ENCODE measurements at places on chromosomes 12 and 14.
A peak's percentile ranks its signal among the peaks of the same experiment; 100 is the strongest.

- DNase-seq: no peak
Measured at GRCh38 chr12:91741932-91742331, 403.7 kb downstream of the BTG1 start.

GRCh38 chr12:53677800-53678148 is 1.9 kb upstream of the ATP5MC2 start:
- no peak for DNase-seq

GRCh38 chr12:127127897-127128296 is 1139.1 kb upstream of the TMEM132C start:
- DNase-seq: no peak

GRCh38 chr12:6787309-6787708 is 2.0 kb upstream of the CD4 start:
- DNase-seq: no peak

DNA sequence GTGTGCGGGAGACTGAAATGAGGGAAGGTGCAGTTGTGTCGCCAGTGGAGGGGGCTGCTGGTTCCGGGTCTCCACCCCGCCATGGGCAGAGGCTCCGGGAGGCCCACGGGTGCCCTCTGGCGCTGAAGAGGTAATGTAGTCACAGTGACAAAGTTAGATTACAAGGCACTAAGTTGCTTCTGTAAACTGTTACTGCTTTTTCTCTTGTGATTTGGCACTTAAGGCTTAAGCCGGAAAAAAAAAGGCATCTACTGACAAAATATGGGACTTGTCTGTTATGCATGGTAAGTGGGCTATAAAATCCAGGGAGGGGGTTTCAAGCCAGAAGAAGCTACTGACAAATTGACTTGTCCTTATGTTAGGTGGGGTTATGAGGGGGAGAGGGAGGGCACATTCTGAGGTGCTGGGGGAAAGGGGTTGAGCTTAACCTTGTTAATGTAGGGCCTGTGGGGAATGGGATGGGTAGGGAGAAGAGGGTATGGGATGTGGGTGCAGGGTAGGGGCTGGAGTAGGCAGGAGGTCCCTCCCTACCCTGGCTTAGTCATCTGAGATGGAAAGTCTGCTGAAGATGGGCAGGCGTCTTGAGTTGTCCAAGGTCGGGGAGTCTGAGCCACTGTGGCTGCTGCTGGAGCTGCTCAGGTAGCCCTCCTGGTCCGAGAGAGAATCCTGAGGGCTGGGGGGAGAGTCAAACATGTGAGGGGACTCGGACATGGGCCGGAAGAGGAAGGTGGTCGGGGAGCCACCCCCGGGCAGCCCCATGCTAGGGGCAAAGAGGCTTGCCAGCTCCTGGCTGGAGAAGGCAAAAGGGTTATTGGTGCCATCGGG is 3.7 kb downstream of the ZFP36L1 start:
- peak; percentile 79 for DNase-seq

DNA sequence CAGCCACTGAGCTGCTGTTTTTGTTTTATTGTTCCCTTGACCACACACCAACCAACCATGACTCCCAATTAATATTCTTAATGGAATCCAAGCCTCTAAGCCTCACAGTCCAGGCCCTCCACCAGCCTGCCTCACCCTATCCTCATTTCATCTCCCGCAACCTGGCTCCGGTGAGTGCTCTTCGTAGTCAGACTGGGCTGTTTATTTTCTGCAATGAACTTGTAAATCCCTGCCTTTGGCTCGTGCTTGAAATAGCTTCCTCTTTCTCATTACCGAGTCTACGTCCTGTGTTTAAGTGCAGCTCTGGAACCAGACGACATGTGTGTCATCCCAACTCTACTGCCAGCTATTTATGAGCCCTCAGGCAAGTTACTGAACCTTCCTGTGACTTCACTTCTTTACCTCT is 12.4 kb upstream of the ETFBKMT start:
- no peak for DNase-seq

- DNase-seq: no peak
Measured at GRCh38 chr14:103594265-103594664, 31.5 kb downstream of the COA8 start.

GRCh38 chr12:15749937-15750336 is 39.3 kb downstream of the EPS8 start:
- no peak for DNase-seq

DNA sequence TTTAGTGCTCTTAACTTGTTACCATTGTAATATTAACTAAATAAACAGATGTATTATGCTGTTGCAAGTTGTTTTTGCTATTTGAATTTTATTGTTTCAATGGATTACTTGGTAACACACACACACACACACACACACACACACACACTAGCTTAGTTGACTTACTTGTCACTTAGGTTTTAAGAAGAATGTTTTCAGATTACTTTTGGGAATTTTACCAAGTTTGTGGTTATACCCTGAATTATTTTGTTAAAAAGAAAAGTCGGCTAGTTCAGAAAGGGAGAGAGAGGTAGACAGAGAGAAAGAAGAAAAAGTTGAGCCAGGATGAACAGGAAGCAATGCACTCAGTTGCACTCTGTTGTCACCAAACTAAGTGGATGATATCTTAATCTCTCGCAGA is 5.3 kb downstream of the SSTR1 start:
- DNase-seq: no peak

DNA sequence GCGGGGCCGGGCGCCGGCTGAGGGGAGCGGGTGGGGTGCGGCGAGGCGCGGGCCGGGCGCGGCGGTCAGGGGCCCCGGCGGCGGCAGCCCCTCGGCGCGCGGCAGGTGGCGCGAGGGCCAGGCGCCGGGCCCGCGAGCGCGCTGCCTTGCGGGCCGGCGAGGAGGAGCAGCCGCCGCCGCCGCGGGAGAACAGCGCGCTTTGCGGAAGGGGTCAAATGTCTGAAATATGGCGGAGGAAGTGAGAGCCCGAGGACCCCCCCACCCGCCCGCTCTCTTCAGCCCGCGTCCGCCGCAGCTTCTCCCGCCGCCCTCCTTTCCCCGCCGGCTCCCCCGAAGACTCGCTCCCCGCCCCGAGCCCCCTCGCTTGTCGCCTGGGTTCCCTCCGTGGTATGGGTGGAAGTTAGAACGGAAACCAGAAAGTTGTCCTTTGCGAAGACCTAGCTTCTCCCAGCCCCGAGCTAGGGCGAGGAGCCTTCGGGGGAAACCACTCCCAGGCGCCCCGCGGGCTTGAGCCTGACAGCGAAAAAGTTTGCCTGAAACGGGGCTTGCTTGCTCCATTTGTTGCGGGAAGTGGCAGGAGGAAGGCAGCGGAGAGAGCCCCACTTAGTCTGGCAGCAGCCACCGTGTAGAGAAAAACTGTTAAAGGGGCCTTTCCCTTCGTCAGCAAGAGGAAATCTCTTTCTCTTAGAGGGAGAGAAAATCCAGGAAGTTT is 551 bp downstream of the RAP1B start:
- peak; percentile 41 for DNase-seq

GRCh38 chr12:3255057-3255456 is 177.9 kb downstream of the TSPAN9 start:
- DNase-seq: no peak

- DNase-seq: peak; percentile 60
Measured at GRCh38 chr12:92143686-92144630, 1.7 kb downstream of the BTG1 start.

DNA sequence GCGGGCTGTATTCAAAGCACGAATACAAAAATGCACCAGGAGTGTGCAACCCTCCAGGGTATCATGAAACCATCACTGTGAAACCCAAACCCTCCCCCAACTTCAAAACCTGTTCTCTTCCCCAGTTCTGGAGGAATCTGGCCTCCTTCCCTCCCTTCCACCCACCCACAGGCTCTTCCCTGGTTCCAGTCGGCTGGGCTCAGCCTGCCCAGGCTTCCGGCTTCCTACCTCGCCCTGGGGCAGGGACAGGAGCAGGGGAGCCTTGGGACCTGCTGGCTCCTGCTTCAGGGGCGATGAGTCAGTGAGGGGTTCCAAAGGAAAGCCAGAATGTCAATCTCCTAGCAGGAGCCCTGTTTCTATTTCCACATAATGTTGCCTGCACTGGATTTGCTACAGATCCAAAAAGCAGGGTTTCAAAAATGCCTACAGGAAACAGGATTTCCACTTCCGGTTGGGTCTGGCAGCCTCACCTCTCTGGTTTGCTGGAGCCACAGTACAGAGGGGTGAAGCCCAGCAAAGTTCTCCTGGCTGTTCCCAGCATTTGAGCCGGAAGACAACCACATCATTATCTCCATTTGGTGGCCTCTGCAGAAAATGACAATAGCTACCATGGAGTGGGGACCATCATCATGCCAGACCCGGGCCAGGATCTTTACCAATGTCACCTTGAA is 278.3 kb downstream of the DPF3 start:
- DNase-seq: no peak

DNA sequence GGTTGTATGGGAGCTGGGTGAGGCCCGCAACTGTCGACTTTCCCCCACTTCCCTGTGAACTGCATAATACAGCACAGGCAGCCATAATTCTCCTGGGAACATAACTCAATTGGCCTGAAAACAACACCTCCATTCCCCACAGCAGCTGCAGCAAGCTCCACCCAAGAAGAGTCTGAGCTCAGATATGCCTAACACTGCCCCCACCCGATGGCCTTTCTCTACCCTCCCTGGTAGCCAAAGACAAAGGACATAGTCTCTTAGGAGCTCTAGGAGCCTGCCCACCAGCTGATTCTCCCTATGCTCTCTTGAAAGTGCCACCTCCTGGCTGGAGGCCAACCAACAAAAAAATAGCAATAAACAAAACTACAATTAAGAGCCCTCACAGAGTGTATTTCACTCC is 542.7 kb upstream of the LMO3 start:
- DNase-seq: no peak

GRCh38 chr14:90336985-90337384 is 5.2 kb upstream of the NRDE2 start:
- DNase-seq: no peak

DNA sequence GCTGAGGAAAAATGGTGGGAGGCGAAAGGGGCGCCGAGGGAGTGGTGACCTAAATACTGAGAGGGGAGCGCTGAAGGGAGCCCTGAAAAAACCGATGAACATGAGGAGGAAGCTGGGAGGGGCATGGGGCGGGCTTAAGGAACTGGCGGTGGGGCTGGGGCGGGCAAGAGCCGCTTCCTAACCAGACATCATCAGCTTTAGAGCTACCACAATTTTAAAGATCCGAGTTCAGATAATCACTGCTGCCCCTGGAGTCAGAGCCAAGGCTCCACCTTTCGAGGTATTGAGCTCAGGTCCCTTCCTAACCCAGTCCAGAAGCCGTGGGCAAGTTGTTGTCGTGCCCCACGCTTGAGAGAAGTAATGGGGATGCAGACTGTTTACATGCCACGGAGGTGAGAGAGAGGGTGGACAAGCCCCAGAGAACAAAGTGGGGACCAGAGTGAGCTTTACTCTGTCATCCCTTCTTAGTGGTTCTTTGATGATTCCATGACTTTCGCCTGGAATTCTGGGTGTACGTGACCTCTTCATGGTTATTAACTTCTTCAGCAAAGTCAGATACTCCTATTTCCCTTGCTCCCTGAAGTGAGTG is 393 bp downstream of the ORMDL2 start:
- no peak for DNase-seq

- no peak for DNase-seq
Measured at GRCh38 chr12:57109207-57110103, 1.7 kb downstream of the STAT6 start.

DNA sequence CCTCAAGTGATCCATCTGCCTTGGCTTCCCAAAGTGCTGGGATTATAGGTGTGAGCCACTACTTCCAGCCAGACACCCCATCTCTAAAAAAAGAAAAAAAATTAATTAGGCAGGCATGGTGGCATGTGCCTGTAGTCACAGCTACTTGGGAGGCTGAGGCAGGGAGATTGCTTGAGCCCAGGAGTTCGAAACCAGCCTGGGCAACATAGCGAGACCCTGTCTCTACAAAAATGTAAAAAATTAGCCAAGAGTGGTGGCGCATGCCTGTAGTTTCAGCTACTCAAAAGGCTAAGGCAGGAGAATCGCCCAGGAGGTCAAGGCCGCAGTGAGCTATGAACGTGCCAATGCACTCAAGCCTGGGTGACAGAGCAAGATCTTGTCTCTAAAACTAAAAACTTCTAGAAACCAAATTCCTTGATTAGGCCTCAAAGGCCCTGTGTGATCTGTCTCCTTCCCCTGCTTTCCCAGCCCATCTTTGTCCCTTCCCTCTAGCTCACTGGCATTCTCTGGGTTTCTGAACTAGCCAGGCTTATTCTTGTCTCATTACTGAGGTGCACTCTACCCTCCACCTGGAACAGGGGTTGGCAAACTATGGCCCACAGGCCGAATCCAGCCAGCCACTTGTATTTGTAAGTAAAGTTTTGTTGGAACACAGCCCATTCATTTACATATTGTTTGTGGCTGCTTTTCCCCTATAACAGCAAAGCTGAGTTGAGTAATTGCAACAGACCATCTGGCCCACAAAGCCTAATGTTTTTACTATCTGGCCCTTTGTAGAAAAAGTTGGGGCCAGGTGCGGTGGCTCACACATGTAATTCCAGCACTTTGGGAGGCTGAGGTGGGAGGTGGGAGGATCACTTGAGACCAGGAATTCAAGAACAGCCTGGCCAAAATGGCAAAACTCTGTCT is 17.2 kb upstream of the TPCN1 start:
- DNase-seq: no peak

GRCh38 chr14:22778084-22778483 is 11.6 kb downstream of the OXA1L start:
- DNase-seq: no peak

DNA sequence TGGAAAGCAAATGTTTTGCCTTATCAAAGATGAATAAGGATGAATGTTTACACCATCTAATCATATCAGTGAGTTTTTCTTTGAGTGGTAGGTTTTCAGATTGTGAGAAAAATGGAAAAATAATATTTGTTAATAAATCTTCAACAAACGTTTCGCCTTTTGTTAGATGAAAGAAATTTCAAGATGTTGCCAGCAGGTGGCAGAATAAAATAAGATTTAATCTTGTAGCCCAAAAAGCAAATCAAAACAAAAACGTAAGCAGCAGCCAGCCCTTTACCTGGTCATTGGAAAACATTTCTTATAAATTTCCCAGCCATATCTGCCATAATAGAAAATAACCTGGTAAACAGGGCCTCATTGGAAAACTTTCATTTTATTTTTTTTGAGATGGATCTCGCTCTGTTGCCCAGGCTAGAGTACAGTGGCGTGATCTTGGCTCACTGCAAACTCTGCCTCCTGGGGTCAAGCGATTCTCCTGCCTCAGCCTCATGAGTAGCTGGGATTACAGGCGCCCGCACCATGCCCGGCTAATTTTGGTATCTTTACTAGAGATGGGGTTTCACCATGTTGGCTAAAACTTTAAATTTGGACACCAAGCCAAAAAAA is 15.4 kb upstream of the TMEM120B start:
- DNase-seq: no peak

DNA sequence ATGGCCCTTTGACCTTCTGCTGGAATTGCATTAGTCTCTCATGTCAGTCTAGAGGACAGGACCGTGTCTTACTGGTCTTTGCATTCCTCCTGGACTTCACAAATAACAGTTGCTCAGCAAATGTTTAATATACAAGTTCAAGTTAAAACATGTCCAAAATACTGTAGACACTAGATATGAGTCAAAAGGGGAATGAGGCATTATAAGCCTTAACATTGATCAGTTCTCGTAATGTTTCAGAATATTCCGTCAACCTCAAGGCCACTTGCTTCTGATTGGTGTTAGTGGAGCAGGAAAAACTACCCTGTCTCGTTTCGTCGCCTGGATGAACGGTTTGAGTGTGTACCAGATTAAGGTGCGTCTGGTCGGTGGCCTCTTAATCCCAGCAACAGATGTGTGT is 59.9 kb downstream of the HSP90AA1 start:
- no peak for DNase-seq
